ENCODE measurements at places on chromosomes 12 and 14.

- DNase-seq: no peak
Measured at GRCh38 chr14:89856871-89857345, 97.6 kb downstream of the EFCAB11 start.

- DNase-seq: no peak
Measured at GRCh38 chr14:97414718-97415098, 617.5 kb downstream of the VRK1 start.

DNA sequence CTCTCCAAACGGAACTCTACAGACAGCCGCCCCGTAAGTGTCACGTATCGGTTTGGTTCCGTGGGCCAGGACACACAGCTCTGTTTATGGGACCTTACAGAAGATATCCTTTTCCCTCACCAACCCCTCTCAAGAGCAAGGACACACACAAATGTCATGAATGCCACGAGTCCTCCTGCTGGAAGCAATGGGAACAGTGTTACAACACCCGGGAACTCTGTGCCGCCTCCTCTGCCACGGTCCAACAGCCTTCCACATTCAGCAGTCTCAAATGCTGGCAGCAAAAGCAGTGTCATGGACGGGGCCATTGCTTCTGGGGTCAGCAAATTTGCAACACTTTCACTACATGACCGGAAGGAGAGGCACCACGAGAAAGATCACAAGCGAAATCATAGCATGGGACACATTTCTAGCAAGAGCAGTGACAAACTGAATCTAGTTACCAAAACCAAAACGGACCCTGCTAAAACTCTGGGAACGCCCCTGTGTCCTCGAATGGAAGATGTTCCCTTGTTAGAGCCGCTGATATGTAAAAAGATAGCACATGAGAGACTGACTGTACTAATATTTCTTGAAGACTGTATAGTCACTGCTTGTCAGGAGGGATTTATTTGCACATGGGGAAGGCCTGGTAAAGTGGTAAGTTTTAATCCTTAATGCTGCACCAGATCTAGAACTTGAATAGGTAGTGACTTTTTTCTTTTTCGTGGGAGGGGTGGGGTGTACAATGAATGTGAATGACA, 69.7 kb downstream of the WDR20 start:
- peak; percentile 18 for DNase-seq

DNA sequence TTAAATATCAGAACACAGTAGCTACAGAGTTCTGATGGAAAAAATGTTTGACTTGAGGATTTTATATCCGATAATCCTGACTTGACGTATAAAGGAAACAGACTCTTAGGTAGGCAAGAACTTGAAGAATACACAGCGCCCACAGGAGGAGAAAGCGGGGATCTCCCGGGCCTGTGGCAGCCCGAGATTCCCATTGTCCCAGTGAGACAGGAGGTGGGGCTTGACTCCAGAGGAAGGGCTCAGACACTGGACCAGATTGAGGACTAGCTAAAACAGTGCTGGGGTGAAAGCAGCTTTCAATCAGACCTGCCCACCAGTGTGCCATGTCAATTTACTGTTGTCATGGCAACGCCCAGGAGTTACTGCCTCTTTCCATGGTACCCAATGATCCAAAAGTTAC, 51.1 kb upstream of the C14orf180 start:
- no peak for DNase-seq

- DNase-seq: no peak
Measured at GRCh38 chr14:27929797-27930347, 836.7 kb upstream of the FOXG1 start.

- no peak for DNase-seq
Measured at GRCh38 chr12:80576641-80577418, 130.6 kb upstream of the MYF6 start.

- no peak for DNase-seq
Measured at GRCh38 chr14:96568621-96569020, 66.4 kb downstream of the PAPOLA start.

GRCh38 chr12:50073206-50073605, 11.9 kb upstream of the SMARCD1 start:
- DNase-seq: no peak

- peak; percentile 69 for DNase-seq
Measured at GRCh38 chr14:80954687-80955299, 628 bp upstream of the TSHR start.

All from HTR-8/SVneo (cell line).